Ammon's horn (tissue), 1 donor: ENCODE measurements at places on chromosomes 13 and 19.

GRCh38 chr19:14470031-14470876 lies 4.9 kb downstream of the PTGER1 start:
- no peak for DNase-seq

DNA sequence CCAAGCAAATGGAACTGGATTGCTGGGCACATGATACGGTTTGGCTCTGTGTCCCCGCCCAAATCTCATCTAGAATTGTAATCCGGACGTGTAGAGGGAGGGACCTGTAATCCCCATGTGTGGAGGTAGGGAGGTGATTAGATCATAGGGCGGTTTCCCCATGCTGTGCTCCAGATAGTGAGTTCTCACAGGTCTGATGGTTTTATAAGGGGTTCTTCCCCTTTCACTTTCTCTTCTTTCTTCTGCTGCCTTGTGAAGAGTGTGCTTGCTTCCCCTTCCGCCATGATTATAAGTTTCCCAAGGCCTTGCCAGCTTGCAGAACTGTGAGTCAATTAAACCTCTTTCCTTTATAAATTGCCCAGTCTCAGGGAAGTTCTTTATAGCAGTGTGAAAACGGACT lies 32.6 kb upstream of the MTIF3 start:
- peak; percentile 48 for DNase-seq

GRCh38 chr19:18975011-18975410 lies 34.0 kb upstream of the HOMER3 start:
- DNase-seq: no peak

GRCh38 chr19:39494661-39495060 lies 4.1 kb upstream of the DLL3 start:
- no peak for DNase-seq

GRCh38 chr19:40525234-40526051 lies 51.2 kb upstream of the SHKBP1 start:
- no peak for DNase-seq

- DNase-seq: no peak
These were observed 12.8 kb downstream of the SMAD9 start for GRCh38 chr13:36907266-36907665.

- no peak for DNase-seq
These were observed 129.0 kb downstream of the IRS2 start for GRCh38 chr13:109657395-109657794.

- DNase-seq: peak; percentile 69
These were observed 77.5 kb downstream of the SERP2 start for GRCh38 chr13:44451126-44451525.

DNA sequence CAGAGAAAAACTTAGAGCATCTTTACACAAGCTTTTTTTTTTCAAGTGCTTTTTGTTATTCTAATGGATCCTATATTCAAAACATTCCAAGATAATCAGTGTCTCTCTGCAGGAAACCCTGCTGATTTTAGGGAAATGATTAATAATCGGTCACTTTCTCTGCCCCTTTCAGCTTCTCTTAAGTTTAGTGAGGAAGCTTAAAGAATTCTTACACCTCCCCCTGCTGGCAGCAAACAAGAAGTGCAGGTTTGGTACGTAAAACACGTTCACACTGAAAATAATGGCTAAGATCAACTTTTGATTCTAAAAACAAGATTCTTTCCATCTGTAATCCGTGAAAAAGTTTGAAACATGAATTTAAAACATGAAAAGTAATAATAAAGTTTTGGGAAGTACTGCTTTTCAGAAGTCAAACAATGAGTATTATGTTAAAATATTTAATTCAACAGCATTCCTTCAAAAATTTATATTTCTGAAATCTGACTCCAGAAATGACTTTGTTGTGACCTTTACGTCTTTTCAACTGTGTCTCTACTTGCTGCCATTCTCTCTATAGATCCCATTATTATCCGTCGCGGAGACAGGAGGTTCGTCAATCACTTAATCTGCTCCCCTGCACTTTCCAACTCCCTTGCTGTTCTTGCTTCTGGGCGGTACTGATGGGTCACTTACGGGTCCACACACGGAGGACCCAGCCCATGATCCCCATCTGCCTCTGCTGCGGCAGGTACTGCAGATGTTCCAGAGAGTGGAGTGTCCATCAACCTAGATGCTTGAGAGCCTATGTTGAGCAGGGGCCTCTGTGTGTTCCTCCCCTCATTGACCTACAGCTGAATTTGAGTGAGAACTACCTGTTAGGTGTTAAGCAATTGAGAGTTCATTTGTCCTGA lies 203.1 kb upstream of the EDNRB start:
- peak; percentile 82 for DNase-seq

DNA sequence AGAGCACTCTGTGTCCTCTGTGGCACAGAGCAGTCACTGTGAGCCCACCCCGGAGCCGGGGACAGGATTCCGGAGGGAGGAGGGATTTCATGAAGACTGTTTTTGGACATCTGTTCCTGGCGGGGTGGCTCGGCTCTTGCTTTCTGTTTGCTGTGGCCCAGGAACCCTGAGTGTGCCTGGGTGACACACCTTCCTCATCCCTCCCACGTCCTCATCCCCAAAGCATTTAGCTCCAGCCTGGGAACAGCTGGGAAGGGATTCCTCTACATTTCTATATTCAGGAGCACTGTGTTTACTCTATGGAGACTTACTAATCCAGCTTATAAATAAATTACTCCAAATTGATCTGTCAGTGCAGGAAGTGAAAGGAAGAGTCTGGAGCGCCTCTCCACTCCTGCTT lies 97.8 kb upstream of the UBL3 start:
- no peak for DNase-seq
